HCT116 (cell line): ENCODE measurements at places on chromosomes 4 and X. TPM values are rescaled to one million over a fixed set of nuclear protein-coding genes. Genes with fewer than 3 reads are reported as not detected.
A peak's percentile ranks its signal among the peaks of the same experiment; 100 is the strongest.

DNA sequence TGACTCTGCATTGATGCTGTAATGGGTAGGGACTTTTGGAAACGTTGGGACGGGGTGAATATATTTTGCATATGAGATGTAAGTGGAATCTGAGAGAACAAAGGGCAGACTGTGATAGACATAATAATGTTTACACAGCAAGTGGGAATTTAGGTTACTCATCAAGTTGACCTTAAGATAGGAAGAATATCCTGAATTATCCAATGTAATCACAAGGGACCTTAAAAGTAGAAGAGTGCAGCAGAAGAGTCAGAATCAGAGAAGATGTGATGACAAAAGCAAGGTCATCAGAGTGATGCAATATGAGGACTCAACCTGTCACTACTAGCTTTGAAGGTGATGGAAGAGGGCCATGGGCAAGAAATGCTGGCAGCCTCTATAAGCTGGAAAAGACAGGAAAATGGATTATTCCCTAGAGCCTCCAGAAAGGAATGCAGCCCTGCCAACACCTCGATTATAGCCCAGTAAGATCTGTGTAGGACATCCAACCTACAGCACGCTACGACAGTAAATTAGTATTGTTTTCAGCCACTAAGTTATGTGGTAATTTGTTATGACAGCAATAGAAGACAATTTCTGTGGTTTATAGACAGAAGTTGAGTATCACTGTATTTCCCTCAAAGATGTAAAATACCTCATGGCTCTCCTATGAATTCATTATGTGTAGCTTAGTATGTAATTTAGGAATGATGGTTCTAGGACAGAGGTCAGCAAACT lies 26.4 kb downstream of the MORC4 start:
- DNase-seq = no peak

DNA sequence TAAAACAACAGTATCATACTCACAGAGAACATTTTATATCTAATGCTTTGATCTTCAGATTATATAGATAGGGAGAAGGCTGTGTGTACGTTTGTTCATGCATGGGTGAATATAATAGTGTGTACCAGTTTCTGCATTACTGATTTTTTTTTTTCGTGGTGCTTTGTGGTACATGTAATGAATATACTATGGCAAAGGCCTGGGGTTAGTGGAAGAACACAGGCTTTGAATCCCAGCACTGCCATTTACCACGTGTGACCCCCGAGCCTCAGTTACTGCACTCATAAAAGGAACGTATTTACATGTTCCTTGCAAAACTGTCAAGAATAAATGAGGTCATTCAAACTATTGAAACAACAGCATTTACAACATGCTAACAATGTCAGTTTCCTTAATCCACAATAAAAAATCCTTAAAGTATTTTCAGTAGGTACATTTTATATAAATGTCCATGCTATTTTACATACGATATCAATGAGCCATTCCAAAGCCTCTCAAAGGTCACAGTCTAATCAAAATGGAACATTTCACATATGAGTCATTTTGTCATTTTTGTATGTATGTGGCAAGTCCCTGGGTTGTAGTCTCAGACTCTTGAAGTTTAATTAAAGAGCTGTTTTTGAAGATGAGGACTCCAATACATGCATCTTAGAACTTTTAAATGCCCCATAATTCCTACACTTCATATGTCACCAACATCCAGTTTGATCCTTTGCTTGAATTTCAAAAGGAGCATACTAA lies 242.8 kb downstream of the PPP3CA start:
- DNase-seq = no peak

DNA sequence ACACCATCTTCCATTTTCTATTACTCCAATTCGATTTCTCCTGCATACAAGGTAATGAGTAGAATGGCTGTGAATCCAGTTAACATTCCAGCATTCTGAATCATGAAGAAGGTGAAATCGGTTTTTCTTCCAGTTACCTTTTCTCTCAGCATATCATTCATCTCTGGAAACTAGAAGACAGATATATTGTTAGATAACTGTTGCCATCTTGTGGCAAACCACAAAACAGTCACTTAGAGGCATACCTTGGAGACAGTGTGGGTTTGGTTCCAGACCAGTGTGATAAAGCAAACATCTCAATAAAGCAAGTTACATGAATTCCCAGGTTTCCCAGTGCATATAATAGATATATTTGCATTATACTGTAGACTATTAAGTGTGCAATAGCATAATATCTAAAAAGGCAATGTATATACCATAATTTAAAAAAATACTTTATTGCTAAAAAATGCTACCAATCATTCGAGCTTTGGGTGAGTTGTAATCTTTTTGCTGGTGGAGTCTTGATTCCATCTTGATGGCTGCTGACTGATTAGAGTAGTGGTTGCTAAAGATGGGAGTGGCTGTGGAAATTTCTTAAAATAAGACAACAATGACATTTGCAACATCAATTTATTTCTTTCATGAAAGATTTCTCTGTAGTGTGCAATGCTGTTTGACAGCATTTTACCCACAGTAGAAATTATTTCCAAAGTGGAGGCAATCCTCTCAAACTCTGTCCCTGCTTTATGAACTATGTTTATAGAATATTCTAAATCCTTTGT lies 82.1 kb downstream of the SLC39A8 start:
- peak; percentile 51 for DNase-seq

RHOH gene
- total RNA-seq = 0.74 TPM

GRCh38 chrX:139844163-139844562 lies 88.7 kb downstream of the ATP11C start:
- DNase-seq = no peak

TGIF2LX gene
- total RNA-seq = not detected

CLCN4 gene
- total RNA-seq = 3.1 TPM

DNA sequence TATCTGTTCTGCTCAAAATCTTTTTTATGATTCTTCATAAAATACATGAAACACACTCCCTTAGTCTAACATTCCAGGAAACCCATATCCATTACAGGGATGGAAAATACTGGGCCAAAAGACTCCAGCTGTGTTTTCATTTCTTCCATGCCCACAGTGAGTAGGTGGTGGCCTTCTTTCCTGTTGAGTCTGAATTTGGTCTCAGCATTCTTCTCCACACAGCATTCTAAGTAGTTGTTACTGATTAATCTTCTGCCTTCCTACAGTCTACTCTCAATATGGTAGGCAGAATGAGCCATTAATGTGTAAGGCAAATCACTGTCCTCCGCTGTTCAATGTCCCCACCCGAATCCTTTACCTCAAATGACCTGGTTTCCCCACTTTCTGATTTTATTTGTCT lies 370.6 kb upstream of the RPS6KA3 start:
- no peak for DNase-seq

GRCh38 chrX:84358271-84358670 lies 144.0 kb downstream of the HDX start:
- no peak for DNase-seq

ADH7 gene
- total RNA-seq = not detected

PGAM4 gene
- not detected for total RNA-seq
